ENCODE measurements at places on chromosomes 13 and 19.

- DNase-seq = no peak
Observed at GRCh38 chr13:28566891-28567290, 72.0 kb upstream of the FLT1 start.

GRCh38 chr19:50779504-50780457 is 9.5 kb downstream of the GPR32 start:
- DNase-seq = no peak

DNA sequence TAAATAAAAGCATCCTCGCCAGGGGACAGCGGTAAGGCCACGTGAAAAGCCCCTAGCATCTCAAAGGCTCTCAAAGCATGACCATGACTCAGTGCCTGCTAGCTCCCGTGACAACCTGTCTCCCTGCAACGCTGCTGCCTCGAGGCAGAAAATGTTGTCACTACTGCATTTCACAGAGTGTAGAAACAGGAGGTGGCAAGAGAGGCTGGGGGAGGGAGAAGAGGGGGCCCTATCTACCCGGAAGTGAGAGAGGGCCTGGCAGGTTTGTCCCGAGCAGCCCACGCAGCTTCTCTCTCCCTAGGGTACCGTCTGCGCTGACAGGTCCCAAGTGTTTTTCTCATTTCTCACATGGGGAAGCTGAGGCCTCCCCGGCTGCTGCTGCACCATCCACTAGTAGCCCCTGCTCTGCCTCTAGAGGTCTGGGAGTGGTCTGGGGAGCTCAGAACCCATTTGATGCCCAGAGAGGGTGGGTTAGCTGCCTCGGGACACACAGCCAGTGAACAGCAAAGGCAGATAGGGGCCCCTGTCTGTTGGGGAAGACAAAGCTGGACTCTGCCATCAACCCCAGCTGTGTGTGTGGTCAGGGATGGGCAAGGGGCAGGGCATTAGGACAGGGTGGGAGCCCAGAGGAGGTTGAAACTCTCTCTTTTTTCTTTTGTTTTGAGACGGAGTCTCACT is 3.7 kb downstream of the TINCR start:
- no peak for DNase-seq

- DNase-seq = no peak
Observed at GRCh38 chr19:3959766-3960131, 11.2 kb downstream of the DAPK3 start.

GRCh38 chr19:2415281-2415972 is 12.0 kb downstream of the TIMM13 start:
- no peak for DNase-seq

- no peak for DNase-seq
Observed at GRCh38 chr13:30006246-30006645, 155.8 kb upstream of the UBL3 start.

- no peak for DNase-seq
Observed at GRCh38 chr13:49412749-49413148, 31.1 kb downstream of the CAB39L start.

- DNase-seq = no peak
Observed at GRCh38 chr19:15368051-15368632, 11.4 kb downstream of the AKAP8 start.

Measured in NCI-H2081 treated with DMSO at 0.1 percent for 48 hours (cell line).